Epithelial cell of esophagus (primary cell): ENCODE measurements at places on chromosomes 3 and 15.
A peak's percentile ranks its signal among the peaks of the same experiment; 100 is the strongest.

GRCh38 chr15:74253211-74253921, 17.2 kb downstream of the CCDC33 start:
- DNase-seq = peak; percentile 25

DNA sequence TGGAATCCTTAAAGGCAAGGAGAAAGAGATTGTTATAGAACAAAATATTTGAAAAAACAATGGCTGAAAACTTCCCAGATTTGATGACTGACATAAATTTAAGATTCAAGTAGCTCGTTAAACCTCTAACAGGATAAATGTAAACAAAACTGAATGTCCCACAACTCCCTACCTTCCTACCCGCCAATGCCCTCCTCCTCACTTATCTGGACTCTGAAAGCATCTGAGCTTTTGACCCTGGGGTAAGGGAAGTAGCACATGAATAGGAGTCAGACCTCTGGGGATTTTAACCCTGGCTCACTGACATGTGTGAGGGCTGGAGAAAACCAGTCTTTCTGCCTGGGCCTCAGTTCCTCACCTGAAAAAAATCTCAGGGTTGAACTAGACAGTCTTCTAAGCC, 26.9 kb downstream of the CYP19A1 start:
- no peak for DNase-seq

- DNase-seq = no peak
These were observed 200.1 kb upstream of the PROK2 start for GRCh38 chr3:71984843-71985613.

- DNase-seq = no peak
These were observed 4.0 kb upstream of the PTH1R start for GRCh38 chr3:46873521-46873920.

GRCh38 chr3:104746056-104746455, 620.7 kb upstream of the ALCAM start:
- no peak for DNase-seq

- no peak for DNase-seq
These were observed 391.6 kb downstream of the MECOM start for GRCh38 chr3:169271936-169272335.

DNA sequence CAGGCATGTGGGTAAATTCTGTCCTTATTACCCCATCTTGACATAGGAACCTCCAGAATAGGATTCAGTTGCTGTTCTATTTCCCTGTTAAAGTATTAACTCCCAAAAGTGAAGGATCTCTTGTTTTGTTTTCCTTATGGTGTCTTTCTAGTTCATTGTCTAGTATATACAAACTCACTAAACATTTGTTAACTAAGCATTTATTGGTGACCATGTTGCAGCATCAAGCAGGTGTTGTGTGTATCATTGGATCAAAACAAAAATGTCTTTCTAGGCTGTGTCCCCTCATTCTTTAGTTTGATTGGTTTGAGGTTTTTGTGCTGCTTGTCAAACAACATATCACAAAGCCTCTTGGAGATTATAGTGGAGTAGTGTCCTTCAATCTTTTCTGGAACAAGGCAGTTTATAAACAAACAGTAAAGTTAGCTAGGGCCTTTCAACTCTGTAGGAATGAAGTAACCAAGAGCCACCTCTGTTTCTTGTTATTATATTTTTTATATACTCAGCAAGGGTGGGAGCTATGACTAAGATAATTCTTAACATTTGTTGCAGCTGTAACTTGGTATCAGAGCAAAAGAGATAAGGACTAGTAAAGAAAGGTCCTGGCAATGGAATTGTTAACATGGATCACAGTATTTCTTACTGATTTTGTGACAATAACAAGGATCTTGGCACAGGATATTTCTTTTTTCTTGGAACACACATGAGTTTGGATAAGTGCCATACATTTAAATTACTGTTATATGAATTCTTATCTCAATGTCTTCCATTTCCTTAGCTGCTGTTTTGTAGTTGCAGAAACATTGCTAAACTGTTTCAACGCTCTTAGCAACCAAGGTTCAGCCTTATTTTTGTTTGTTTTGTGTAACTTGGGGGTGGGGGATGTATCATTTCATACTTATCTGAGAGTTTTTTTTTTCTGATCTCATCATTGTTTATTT, 49.3 kb downstream of the TMOD3 start:
- peak; percentile 38 for DNase-seq

DNA sequence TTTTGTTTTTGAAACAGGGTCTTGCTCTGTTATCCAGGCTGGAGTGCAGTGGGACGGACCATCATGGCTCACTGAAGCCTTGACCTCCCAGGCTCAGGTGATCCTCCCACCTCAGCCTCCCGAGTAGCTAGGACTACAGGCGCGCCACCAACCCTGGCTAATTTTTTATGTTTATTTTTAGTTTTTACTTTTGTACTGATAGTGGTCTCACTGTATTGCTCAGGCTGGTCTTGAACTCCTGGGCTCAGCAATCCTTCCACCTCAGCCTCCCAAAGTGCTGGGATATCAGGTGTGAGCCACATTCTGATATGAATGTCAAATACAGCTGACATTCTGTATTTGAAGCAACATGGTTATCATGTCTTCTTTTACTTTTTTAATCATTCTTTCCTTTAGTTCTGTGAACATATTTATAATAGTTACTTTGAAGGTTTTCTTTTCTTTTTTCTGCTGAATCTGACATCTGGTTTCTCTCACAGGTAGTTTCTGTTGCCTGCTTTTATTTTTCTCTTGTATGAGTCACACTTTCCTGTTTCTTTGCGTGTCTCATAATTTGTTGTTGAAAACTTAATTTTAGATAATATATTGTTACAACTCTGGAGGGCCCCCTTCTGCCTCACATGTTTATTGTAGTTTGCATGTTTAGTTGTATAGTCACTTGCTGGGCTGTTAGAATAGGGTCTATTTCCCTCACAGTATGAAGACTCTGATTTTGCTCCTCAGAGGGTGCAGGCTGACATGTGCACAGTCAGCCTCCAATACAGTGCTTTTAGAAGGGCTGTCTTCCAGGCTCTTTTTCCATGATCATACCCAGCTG, 8.4 kb upstream of the CNTN4 start:
- no peak for DNase-seq

DNA sequence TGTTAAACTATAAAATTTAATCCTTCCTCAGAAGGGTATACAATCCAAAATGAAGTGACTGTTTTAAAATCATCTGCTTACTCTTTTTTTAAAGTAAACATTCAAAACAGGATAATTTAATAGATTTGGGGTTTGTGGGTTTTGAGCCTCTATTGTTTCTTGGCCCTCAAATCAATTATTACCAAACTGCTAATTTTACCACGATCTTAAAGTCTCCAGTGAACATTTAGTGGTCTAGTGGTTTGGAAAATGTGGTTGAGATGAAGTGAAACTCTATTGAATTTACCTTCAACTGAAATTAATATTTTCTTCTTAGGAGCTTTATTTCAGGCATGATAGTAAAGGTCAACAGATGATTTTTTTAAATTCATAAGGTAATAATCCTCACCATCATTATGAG, 11.2 kb upstream of the ATP11B start:
- DNase-seq = no peak

DNA sequence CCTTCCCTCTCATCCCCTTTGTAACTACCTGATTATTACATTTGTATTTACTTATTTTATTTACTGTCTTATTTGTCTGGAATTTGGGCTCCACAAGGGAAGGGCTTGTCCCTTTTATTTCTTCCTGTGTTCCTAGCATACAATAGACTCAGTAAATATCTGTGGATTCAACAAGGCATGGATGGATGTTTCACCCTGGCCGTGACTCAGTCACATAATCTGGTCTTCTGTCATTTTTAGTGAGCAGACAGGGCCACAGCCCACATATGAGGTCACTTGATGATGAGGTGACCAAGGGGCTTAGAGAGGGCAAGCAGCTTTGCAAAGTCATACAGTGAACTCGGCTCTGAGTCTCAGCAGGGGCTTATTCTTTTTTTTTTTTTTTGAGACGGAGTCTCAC, 7.8 kb upstream of the DAG1 start:
- DNase-seq = peak; percentile 51

DNA sequence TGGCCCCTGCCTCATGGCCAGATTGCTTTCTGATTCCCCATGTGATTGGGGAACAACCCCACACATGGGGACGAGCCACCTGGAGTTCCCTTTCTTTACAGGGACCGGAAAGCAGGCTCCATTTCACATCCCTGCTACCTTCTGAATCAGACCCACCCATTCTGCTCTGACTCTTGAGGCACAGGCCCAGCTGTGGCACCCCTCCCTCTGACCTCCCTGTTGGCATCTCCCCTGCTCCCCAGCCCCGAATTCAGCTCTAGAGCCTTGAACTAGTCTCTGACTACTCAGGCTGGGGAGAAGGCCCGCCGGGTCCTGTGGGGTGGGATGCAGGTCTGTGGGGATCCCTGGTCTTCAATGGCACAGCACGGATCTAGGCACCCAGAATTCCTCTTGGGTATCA, 12.1 kb downstream of the FAM3D start:
- no peak for DNase-seq

GRCh38 chr3:149058198-149058597, 28.1 kb downstream of the HLTF start:
- DNase-seq = no peak

DNA sequence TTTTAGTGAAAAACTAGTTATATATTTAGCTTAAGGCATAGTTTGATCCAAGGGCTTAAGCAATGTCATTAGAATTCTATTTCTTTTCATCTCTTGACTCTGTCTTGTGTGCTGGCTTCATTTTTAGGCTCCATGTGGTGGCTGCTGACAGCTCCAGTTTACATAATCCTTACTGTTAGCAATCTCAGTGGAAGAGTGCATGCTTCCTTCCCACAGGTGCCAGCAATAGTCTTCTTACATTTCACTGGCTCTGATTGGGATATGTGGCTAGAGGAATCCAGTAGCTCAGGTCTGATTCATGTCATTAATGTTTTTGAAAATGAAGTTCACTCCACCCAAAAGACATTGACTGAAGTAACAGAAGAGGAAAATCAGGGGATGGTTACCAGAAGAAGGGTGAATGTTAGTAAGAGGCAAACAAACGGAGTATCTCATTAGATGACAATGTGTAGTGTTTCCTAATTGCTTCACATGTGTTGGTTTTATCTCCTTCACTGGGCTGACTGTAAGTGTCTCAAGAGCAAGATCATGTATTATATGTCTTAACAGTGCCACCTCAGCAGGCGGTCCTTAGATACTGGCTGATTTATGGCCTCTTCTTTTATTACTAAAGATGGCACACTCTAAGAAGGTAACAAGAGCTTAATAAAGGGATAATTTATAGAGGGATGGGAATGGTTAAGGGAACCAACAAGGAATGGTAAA, 25.6 kb upstream of the TCF12 start:
- DNase-seq = peak; percentile 16

DNA sequence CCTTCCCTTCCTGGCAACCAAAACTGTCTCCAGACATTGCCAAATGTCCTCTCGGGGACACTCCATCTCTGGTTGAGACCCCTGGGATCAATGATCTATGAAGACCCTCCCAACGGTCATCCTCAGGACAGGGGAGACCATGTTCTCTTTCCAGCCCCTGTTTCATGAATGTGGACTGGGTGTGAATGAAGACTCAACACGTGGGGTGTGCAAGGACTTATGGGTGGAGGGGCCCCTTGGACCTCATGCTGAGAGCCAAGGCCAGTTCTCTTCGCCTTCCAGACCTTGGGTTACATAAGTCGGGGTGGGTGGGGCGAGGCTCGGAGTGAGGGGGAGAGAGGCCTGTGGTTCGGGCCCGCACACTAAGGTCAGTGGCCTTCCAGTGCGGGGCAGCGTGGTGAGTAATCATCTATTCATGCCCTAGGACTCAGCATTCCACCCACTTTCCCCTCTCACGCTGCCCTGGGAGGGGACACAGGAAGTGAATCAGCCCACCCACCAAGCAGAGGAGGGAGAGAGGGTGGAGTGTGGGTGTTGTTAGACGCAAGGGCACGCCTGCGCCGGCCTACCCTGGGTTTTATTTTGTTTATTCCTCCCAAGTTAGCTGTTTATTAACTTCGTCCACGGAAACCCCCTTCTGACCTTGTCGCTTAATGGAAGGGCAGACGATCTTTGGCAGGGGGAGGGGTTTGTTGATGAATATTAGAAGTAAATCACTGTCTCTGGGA, 6.7 kb downstream of the PAQR5 start:
- peak; percentile 87 for DNase-seq

DNA sequence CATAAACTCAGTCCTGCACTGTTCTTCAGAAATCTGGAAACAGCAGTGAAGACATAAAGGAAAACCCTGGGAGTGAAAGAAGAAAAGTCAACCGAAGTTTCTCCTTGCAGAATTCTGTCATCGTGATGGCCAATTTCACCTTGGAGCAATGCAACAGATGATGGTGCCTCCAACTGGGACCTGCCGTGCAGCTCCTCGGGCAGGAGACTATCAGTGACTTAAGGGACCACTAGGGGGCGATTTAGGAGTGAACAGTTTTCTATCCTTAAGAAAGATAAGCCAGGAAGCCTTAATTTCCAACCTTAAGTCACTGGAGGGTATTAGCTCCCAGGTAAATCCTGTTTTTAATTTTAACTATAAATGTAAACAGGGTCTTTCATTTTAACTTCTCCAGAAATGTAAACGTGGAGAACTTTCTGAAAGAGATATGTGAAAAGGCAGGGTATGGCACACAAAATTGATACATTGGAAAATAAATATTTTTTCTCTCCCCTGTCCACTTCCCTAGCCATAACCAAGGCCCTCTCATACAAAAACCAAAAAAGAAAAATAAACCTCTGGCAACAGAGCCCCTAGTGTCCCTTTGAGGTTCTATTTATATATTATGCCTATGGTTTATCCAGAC, 116.3 kb downstream of the PDZRN3 start:
- peak; percentile 74 for DNase-seq

DNA sequence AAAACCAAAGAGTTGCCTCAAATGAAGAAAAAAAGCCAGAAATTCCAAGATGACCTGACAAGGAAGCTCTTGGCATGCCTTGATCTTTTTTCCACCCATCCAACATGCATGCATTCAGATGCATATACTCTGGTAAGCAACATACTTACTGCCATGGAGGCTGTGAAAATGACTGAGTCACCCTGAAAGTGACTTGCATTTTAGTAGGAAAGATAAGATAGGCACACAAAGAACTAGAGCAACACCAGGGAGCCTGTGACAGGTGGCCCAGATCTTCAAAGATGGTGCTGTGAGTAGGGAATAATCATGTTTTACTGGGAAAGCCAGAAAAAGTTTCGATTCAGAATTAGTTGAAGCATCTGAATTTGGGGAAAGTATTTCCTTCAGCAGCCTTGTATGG, 185.1 kb upstream of the SLCO3A1 start:
- no peak for DNase-seq

DNA sequence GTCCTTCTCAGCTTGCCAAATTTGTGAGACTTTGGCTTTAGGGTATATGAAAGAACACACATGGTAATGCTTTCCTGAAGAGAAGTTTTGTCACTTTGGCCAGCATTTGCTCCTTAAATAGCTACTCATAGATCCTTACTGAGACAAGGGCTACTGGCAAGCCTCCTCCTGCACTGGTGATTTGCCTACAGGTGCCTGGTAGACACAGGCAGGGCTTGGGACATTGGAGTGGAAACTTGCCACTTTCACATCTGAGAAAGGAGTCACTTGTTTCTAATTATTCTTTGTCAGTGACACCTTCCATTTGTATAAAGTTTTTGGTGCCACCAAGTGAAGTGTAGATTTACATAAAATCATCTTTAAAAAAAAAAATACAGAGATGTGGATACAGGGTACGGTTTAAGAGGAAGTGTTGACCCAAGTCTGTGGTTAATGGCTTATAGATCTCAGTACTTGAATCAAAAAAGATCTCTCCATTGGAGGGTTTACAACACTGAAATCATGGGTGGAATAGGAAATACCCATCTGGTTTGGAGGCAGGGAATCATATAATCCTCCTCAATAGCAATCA, 132.8 kb upstream of the GADL1 start:
- DNase-seq = no peak

- DNase-seq = no peak
These were observed 59.4 kb downstream of the CLASP2 start for GRCh38 chr3:33658621-33658990.

GRCh38 chr3:44554626-44555592, at the start of gene ZKSCAN7:
Gene ZKSCAN7, plus strand, starts transcription at chr3:44555193. Its CDS starts 1,855 bp downstream, at chr3:44557048.
- DNase-seq = peak; percentile 29
